Fibroblast of skin of right biceps (primary cell): ENCODE measurements at places on chromosomes 6 and 20.

DNA sequence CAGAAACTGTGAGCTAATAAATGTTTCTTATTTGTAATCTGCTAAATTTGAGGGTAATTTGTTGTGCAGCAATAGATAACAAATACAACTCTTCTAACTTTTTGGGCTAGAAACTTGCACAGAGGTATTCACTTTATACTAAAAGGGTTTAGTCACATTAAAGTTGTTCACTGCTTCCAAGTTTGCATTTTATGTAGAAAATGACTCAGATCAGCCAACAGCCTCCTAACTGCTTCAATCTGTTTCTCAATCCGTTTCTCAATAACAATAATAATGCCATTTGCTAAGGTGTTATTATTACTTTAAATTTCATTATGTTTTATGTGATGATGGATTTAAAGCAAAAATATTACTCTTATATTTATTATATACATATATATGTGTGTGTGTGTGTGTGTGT, 213.9 kb downstream of the CENPW start:
- DNase-seq, result no peak

- no peak for DNase-seq
Observed at GRCh38 chr6:45378334-45378926, 696 bp upstream of the SUPT3H start.

GRCh38 chr20:31615416-31615815, 10.3 kb downstream of the ID1 start:
- no peak for DNase-seq

- no peak for DNase-seq
Observed at GRCh38 chr6:148325316-148326068, 17.1 kb upstream of the SASH1 start.

- DNase-seq, result peak; percentile 4
Observed at GRCh38 chr20:61803915-61804751, 261.5 kb downstream of the TAF4 start.

DNA sequence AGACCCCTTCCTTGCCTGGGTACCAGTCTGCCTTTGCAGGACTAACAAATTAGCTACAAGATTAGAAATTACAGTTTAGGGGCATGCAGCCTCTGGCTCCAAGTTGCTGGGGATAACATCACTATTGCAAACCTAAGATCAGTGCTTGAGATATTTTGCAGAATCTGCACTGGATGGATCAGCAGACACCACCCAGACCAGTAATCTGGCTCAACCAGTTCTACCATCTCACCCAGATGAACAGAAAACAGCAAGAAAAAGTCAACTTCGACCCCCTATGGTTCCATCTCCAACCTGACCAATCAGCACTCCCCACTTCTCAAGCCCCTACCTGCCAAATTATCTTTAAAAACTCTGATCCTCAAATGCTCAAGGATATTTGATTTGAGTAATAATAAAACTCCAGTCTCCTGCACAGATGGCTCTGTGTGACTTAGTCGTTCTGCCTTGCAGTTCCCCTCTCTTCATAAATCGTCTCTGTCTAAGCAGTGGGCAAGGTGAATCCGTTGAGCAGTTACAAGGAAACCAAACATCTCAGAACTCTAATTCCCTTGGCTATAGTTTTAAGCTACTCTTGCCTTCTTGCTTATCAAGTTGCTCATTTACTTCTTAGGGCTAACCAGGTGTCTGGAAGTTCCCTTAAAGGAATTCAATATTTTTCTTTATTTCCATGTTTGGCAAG, 16.1 kb upstream of the LMBRD1 start:
- no peak for DNase-seq

DNA sequence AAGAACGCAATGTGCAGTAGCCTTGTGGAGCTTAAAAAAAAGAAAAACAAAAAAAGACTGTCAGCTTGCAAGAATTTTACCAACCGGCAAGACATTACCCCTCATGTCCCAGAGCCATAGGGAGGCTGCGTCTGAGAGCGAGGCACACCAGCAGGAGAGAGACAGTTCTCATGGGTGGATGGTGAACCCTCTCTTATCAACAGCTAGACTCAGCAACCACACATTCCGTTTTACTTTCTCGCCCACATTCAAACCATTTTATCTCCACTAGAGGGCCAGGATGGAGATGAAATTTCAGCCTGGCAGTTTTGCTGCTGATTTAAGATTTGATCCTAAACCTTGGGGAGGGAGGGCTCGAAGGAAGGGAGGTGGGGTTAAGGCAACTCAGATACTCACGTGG, 247.0 kb downstream of the ATXN1 start:
- DNase-seq, result peak; percentile 74

DNA sequence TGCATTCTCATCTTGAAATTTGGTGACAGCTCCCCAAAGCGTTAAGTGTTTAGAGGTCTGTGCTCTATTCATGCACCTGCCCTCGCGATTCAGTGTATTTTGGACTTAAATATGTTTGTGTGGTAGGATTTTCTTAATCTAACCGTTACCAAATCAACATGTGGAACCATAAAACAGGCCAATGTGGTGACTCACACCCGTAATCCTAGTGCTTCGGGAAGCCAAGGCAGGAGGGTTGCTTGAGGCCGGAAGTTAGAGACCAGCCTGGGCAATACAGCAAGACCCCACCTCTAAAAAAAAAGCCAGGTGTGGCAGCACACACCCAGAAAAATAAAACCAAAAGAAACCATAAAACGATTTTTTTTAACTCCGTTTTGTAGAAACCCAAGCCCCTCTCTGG, 31.5 kb downstream of the PYGB start:
- peak; percentile 10 for DNase-seq

- DNase-seq, result peak; percentile 56
Observed at GRCh38 chr6:34414999-34415858, 10.6 kb downstream of the RPS10 start.

- no peak for DNase-seq
Observed at GRCh38 chr6:133393891-133394290, 152.7 kb downstream of the EYA4 start.

DNA sequence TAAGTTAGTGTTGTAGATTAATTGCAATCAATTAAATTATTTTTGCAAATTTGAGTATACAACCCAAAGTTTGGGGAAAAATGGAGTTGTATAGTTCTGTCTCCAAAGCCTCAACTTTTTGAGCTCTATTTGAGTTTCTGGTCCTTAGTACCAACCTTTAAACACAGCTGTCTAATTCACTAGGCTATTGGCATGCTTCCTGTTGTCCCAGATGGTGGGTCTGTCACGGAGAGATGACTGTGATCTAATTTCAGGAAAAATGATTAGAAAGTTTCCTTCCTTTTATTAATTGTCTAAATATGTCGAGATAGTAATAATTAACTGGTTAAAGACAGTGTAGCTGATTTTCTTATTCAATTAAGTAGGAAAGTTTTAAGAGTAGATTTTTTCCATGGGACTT, 109.6 kb downstream of the SCAF8 start:
- DNase-seq, result no peak

DNA sequence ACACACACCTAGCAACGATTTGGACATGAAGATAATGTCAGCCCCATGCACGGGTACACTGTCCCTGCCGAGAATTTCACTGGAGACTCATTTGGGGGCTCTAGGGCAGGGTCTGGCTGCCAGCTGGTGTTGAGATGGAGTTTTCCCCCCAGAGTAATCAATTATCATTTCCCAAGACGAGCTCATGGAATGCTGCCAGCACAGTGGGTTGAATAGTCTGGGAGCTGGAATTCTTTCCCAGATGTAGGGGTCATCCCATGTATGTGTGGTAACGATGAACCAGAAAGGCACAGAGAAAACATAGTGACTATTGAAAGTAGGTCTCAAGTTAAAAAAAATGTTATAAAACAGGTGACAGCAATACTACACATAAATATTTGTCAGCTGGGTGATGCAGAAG, 579.9 kb downstream of the MAFB start:
- DNase-seq, result peak; percentile 29

DNA sequence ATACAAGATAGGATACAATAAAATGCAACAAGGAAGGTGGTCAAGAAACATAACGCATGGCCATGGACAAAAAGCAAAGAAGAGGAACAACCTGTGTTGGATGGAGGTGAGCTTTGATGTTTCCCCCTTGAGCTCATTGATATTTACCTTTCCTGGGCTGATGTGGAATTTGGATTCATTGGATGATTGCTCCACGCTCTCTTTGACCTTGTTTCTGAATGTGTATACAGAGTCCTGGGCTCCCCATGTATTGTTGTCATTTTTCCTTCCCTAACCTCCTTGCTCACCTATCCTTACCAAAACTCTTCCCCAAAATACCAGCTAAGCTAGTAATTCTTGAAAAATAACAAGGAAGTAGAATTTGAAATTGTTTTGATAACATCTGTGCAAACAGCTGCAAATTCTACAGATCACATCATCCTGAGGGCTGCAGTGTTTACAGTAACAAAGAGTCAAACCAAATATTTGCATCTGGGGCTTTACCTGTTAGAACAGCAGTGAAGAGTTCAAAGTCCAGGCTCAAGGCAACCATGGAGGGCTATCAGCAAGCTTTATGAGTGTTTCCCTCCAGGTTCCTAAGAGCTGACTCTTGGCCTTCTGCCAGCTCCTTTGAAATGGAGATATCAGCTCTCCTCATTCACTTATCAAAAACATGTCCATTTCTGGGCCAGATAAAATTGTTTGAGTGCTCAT, 214.3 kb upstream of the MARCKS start:
- no peak for DNase-seq

- no peak for DNase-seq
Observed at GRCh38 chr6:47105469-47106178, 63.5 kb upstream of the ADGRF1 start.

DNA sequence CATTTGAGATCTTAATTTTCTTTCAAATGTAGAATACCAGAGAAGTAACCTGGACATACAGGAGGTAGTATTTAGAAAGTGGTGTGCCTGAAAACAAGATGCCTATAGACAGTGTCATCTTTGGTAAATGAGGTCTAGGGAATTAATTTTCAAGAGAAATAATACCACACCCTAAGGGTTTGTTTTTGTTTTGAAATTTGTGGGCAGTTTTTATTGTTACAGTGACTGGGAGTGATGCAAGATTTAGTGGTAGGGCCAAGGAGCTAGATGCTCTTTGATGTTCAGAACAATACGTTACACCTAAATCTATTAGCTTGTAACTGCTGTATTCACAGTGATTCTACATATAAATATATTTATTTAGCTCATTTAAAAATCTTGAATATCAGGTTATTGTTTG, 856.5 kb upstream of the MAP3K7 start:
- no peak for DNase-seq

GRCh38 chr20:33490023-33490933, at the start of gene CBFA2T2:
Gene CBFA2T2, plus strand, starts transcription at chr20:33490096. Its CDS starts 172 bp downstream, at chr20:33490268.
- peak; percentile 69 for DNase-seq

GRCh38 chr20:4997222-4997621, 4.1 kb downstream of the SLC23A2 start:
- DNase-seq, result peak; percentile 71

GRCh38 chr6:1841136-1841535, 231.4 kb downstream of the FOXC1 start:
- no peak for DNase-seq

DNA sequence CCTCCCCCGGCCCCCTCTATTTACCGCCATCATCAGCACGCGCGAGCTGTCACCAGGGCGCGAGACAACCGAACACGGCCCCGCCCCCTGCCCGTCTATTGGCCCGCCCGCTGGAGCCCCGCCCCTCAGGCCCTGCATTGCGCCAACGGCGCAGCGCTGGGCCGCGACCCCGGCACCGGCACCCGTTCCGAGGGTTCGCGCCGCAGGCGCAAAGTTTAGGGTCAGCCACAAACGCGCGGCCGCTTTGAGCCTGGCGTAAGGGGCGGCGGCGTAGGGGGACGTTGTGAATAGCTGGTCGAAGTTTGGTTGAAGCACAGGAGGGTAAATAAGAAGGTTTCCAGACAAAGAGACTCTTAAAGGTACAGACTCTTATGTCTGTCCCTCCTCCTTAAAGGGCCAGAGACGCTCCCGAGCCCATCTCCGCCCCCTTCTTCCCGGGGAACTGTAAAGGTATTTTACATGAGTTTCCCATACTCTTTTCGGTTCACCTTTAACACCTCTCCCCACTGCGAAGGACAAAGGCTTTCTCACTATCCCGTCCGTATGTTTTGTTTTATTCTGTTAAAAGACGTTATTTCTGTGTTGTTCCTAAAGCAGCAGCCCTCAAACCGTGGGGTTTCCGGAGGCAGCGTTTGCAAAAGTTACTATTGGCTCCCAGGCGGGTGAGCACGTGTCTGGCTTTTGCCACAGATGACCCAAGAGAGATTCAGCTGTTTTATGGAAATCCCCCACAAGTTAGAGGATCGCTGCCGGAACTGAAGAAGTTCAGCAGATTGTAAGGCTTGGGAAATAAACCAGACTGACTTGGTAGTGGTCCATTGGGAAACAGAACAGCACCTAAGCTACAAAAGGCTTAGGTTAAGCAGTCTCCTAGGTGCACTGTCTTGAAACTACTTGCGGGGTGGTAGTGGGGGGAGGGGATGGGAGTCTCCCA, at the start of gene USP49:
TSS of gene USP49 (minus strand) at position 76 of the 934 bp plus-strand sequence. CDS start 88,392 bp downstream, outside the sequence.
- peak; percentile 83 for DNase-seq

GRCh38 chr6:67881706-67882065, 753.4 kb upstream of the ADGRB3 start:
- DNase-seq, result no peak

GRCh38 chr6:164006459-164006858, 591.9 kb downstream of the QKI start:
- no peak for DNase-seq

GRCh38 chr20:12886618-12887363, 122.0 kb upstream of the SPTLC3 start:
- DNase-seq, result no peak

DNA sequence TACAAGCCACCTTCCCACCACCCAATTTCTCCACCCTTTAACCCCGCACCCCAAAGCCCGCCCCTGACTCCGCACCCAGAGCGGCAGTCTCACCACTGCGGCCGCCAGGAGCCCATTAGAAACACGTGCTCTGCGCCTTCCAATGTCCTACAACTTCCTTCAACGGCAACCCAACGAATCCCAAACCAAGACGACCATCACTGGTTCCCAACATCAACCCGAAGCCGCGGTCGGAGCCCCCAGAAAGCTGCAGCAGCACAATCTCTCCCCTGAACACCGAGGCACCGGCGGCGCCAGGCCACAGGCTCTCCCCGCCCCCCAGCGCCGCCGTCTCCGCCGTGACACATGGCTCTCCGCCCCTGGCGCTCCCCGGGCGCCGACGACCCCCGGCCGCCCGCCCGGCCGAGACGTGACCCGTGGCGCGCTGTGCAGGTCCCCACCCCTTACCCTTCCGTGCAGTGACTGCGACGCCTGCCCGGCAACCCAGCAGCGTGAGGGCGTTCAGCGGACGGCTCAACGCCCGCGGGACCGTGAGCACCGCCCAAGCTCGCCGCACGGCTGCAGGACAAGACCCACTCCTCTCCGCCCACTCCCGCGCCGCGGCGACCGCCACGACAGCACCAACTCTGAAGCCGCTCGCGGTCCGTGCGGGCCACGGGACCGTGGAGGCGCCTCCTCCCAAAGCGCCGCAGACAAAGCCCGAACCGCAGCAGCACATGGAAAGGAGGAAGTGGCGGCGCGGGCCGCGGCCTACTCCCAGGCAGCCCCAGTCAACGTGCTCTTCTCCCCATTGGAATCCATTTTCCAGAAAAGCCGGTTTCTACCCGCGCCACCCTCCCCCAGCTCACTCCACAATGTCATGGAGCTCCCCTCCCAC, 551 bp downstream of the SYNCRIP start:
- peak; percentile 47 for DNase-seq

- DNase-seq, result no peak
Observed at GRCh38 chr6:106145741-106146227, 59.6 kb downstream of the PRDM1 start.
